ENCODE measurements at places on chromosomes 1 and 21.

GRCh38 chr1:200525090-200525987 is 95.2 kb downstream of the KIF14 start:
- no peak for DNase-seq

DNA sequence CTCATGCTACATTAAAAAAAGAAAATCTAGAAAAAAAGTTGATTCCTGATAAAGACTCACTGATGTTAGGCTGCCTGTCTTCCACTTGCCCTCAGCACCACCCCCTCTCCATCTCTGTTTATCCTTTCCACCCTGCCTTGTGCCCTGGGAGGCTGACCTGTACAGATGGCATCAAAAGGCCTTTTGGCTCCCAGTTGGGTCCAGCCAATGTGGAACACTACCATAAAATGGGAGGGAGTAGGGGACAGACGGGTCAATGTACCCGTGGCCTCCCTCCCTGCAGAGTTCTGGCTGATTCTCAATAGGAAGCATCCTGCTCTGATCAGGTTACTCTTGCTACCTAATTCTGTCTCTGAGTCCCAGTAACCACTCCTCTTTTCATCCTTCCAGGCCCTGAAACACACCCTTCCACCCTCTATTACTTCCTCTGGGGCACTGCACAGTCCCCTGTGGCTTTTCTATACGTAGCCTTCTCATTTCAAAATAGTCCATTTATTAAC is 300.0 kb downstream of the HHIPL2 start:
- no peak for DNase-seq

DNA sequence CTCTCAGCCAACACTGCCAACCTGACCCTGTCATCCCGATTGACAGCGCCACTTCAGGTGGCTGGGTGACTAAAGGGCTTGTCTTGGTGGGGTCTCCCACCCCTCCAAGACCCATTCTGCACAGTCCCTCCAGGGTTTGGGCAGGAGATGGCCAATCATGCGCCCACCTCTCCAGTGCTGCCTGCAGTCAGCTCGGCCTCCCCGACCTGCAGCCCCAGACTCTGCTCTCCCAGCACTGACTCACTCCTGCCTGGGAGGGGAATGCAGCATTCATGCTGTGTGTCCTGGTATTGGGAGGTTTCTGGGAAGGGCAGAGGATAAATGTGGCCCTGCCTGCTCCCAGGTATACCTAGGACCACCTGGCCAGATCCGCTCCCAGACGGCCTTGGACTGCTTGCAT is 9.7 kb downstream of the TMEM81 start:
- no peak for DNase-seq

DNA sequence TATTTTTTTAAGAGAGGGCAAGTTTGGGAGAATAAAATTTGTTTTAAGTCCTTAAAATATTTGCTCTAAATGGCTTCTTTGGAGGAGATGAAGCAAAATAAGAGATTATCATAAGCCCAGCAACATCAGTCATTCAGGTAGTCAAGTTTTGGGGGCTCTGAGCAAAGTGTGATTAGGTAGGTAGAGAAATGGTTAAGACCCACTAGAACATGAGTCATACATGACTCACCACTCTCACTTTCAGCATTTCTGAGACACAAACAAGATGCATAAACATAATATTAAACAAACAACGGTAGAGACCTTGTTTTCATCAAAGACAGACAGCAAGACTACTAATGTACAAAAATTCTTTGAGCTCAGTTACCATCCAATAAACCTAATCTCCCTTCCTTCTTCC is 272.2 kb downstream of the LMO4 start:
- no peak for DNase-seq

GRCh38 chr21:35358008-35358407 is 308.9 kb upstream of the RUNX1 start:
- DNase-seq, result no peak

GRCh38 chr1:186435336-186435735 is 25.6 kb downstream of the PDC start:
- DNase-seq, result no peak

DNA sequence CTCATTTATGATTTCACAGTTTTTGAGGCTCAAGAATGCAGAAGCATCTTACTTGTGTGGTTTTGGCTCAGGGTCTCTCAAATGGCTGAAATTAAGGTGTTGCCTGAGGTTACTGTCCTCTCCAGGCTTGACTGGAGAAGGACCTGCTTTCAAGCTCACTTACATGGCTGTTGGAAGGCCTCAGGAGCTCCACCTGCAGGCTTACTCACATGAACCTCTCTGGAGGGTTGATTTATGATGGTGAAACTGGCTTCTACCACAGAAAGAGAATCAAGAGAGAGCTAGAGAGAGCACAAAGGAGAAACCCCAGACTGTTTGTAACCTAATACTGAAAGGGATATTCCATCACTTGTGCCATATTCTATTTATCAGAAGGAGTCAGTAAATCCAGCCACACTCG is 6.2 kb upstream of the KCNK2 start:
- DNase-seq, result no peak

GRCh38 chr21:23356905-23357304 is 2250.4 kb downstream of the MRPL39 start:
- no peak for DNase-seq

DNA sequence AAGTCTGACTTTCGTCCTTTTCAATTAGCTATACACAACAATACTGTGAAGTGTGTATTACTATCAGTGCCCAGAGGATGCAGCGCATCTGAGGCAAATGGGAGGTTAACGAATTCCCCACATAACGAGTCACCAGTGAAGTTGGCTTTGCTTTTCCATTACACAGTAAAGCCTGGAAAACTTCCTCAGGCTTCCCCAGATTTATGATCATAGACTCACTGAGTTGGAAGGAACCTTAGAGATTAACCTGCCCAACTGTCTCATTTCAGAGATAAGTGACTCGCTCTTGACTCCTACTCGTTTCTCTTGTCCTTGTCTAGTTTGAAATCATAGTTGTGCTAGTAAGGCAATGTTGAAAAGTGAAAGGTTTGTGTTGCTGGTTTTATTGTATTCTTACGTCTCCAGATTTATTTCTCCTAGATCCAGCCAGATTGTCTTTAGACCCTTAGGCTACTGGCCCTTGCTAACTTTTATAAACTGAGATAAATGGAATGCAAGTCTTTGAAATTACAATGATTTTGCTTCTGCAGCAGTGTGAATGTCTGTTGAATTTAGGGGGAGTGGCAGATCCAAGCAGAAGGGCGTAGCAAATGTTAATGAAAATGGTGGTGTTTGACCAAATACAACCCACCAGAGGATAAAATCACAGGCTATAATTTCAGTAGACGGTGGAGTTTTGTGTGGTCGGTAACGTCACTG is 17.3 kb downstream of the S1PR1 start:
- no peak for DNase-seq

DNA sequence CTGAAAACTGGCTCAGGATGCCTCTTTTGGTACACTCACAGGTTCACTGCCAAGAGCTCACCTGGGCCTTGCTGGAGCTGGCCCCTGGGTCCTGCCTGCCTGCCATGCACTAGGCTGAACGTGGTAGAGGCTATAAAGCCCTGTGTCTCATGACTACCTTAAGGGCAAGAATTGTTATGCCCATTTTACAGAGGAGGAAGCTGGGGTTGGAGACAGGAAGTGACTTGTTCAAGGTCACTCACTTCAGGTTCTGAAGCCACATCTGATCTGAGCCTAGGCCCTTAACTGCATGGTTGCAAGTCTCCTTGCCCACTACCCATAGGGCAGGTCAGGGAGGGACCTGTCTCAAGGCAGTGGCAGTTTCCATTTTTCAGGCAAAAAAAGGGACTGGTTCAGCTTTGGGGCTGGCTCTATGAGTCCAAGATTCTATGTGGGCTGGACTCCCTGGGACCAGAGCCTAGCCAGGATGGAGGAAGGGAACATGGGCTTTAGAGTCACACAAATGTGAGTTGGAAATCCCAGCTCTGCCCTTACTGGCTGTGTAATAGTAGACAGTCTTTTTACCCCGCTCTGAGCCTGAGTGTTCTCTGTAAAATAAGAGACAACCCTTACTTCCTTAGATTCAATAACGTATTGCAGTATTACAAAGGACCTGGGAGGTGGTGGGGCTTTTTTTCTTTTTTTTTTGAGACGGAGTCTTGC is 7.8 kb downstream of the STK40 start:
- no peak for DNase-seq

GRCh38 chr21:34706337-34706736 is 37.5 kb downstream of the CLIC6 start:
- DNase-seq, result no peak

- DNase-seq, result no peak
These were observed 5.8 kb downstream of the RNU5D-1 start for GRCh38 chr1:44724955-44725698.

- DNase-seq, result no peak
These were observed 71.6 kb downstream of the DNTTIP2 start for GRCh38 chr1:93807311-93807930.

GRCh38 chr1:184945029-184945428 is 29.3 kb downstream of the NIBAN1 start:
- no peak for DNase-seq

DNA sequence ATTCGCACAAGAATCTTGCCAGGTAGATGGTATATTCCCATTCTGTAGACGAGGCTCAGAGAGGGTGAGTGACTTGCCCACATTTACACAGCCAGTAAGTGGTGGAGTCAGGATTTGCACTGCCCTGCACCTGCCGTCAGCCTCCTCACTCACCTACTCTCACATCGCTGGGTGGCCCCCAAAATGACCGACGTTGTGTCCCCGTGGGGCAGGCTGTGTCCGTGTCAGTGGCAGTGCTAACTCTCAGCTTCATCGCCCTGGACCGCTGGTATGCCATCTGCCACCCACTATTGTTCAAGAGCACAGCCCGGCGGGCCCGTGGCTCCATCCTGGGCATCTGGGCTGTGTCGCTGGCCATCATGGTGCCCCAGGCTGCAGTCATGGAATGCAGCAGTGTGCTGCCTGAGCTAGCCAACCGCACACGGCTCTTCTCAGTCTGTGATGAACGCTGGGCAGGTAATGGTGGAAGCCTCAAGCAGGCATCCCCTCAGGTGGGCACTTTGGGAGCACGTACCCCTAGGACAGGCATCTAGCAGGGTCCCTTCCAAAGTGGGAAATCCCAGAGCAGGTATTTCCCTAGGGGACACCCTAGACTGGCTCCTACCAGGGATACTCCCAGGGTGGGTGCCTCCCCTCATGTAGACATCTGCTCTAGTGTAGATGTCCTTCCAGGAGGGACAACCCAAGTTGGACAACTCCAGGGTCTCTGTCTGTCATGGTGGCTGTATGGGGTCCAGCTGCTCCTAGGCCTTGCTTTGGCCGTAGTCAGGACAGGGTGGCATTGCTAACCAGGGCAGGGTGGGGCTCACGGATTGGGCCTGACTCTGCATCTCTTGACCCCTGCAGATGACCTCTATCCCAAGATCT is 3.4 kb downstream of the HCRTR1 start:
- no peak for DNase-seq

DNA sequence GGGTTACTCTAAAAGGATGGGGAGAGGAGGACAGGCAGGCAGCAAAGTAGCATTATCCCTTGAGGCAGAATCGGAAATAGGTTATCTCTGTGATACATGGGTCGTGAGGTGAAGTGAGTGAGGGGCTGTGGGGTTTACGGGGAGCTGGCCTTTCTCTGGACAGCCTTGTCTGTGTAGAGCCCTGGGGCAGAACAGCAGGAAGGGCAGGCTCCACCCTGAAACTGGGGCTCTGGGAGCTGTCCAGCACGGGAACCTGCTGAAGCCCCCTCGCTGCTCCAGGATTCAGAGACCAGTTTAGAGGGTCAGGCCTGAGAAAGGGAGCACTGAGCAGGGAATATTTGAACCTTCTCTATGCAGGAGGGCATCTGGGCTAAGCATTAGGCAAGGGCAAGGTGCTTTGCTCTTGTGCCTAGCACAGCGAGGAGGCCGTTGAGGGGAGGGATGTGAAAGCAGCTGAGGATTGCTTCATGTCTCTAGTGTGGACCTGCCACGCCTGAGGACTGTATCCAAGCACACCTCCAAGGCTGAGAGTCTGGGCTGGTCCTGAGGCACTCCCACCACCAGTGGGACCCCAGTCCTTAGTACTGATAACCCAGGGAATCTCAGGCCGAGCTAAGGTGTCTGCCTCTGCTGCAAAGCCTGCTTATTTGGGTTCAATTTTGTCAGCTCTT is 55.8 kb downstream of the NAV1 start:
- no peak for DNase-seq

- DNase-seq, result no peak
These were observed 27.8 kb upstream of the DMRTA2 start for GRCh38 chr1:50450861-50451653.

GRCh38 chr21:35566874-35567273 is 493.5 kb downstream of the SETD4 start:
- DNase-seq, result no peak

- no peak for DNase-seq
These were observed 606.5 kb upstream of the CAMK1G start for GRCh38 chr1:208977012-208977411.

GRCh38 chr1:209490013-209490412 is 93.5 kb upstream of the CAMK1G start:
- no peak for DNase-seq

DNA sequence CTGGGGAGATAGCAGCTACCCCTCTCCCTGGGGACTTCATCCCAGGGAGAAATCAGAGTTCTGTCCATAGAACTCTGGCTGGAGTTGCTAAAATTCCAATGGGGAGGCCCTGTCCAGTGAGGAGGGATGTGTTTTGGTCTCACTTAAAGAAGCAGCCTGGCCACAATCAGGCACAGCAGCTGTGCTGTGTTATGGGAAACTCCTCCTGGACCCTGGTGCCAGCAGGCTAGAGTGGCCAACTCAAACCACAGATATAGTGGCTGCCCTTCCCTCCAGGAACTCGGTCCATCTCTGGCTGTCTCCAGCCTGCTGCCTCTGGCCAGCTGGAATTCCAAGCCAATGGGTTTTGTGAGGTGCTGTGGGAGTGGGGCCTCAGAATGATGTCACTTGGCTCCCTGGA is 37.4 kb upstream of the SAMD11 start:
- no peak for DNase-seq

DNA sequence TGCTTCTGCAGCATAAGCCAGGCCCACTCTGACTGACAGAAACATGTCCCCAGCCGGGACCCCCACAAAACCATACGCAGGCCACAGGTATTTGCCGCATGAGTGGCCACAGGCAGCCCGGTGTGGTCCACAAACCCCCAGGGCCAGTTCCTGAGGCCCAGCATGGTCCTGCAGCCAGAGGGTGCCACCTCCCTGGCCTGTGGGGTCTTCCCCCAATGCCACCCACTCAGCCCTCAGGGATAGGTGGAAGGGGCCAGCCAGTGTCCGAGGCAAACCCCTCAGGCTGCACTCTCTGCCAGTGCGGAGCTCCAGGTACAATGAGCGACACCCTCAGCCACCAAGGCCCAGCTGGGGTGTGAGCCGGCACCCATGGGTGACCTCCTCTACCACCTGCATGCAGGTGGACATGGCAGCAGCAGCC is 43.5 kb downstream of the UBE2G2 start:
- no peak for DNase-seq

All from effector CD4-positive, alpha-beta T cell (primary cell).